ENCODE measurements at places on chromosomes 7 and 10. TPM values are rescaled to one million over a fixed set of nuclear protein-coding genes. Genes with fewer than 3 reads are reported as not detected.

The CLRN3 gene
- total RNA-seq, result 9.4 TPM

DNA sequence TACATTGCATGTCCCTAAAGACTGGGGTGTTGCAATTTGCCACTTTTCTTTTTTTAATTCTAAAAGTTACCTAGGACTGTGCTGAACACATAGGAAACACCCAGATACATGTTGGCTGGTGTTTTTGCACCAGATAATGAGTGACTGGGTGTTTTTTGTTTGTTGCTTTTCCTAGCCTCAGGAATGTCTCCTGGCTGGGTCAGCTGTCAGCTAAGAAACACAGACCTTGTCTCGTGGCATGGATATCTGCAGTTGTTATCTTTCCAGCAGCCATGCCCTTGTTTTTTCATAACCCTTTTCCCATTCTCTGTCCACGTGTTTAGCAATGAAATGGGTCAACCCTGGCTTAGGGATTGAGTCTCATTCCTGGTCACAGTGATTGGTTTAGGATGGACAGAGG lies 433.9 kb upstream of the ZMIZ1 start:
- H3K36me3 ChIP-seq, result no peaks in the 10 kb centered on the region
- no peaks in the 10 kb centered on the region for H3K4me1 ChIP-seq
- H3K4me3 ChIP-seq, result no peak overlapping the region
- no peaks in the 10 kb centered on the region for H3K27me3 ChIP-seq

The MACROH2A2 gene
- 21.7 TPM for total RNA-seq

The OGDHL gene
- total RNA-seq, result 82.8 TPM

DNA sequence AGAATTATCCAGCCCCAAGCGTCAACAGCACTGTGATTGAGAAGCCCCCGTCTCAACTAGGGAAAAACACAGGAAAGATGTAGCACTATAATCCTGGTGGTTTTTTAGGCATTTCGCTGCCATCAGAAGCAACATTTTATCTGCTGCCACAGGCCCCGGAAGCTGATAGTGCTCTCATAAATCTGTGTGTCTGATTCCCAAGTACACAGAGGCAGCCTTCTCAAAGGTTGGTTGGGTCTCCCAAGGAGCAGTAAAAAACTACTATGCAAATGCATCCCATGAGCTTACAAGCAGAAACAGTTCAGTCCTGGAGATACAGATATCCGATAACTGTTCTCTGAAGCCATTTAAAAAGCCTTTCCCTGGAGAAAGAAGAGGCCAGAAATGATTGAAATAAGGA lies 45.8 kb upstream of the LYZL1 start:
- DNase-seq, result peak; percentile 52
- no peaks in the 10 kb centered on the region for H3K27me3 ChIP-seq
- no peaks in the 10 kb centered on the region for H3K4me1 ChIP-seq
- H3K36me3 ChIP-seq, result no peaks in the 10 kb centered on the region

- no peak overlapping the region for H3K4me3 ChIP-seq
- no peak for DNase-seq
- H3K4me1 ChIP-seq, result no peaks in the 10 kb centered on the region
- no peaks in the 10 kb centered on the region for H3K36me3 ChIP-seq
- no peaks in the 10 kb centered on the region for H3K27me3 ChIP-seq
Observed at GRCh38 chr10:11906714-11907113, 83.6 kb downstream of the PROSER2 start.

The A1CF gene
- total RNA-seq, result 3.7 TPM

- no peak overlapping the region for H3K27ac ChIP-seq
- DNase-seq, result no peak
- H3K4me1 ChIP-seq, result no peaks in the 10 kb centered on the region
- no peak overlapping the region for H3K4me3 ChIP-seq
- no peaks in the 10 kb centered on the region for H3K36me3 ChIP-seq
- H3K27me3 ChIP-seq, result no peaks in the 10 kb centered on the region
Observed at GRCh38 chr7:99219985-99220384, 12.1 kb upstream of the KPNA7 start.

DNA sequence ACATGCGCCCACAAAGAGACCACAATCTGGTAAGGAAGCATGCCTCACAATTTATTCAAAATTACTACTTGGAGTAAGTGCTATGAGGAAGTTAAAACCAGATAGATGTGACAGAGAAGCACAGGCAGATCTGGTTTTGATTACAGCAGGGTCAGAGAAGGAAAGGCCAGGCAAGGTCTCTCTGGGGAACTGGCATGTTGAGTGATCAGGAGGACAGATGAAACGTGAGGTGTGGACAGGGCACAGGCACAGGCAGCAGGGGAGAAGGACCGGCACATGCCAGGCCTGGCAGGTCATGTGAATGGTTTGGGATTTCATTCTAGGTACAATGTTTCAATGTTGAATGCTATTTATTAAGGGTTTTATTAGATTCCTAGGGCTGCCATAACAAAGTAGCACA lies 51.6 kb downstream of the GPAM start:
- no peaks in the 10 kb centered on the region for H3K36me3 ChIP-seq
- no peaks in the 10 kb centered on the region for H3K4me1 ChIP-seq
- H3K27me3 ChIP-seq, result peaks cover 3% of the 10 kb centered on the region
- H3K4me3 ChIP-seq, result no peak overlapping the region
- no peak overlapping the region for H3K27ac ChIP-seq

GRCh38 chr10:87887146-87887545 lies 23.7 kb downstream of the PTEN start:
- peaks cover 6% of the 10 kb centered on the region for H3K36me3 ChIP-seq
- no peak for DNase-seq
- H3K27me3 ChIP-seq, result no peaks in the 10 kb centered on the region
- H3K27ac ChIP-seq, result no peak overlapping the region

GRCh38 chr10:20596911-20597310 lies 300.2 kb downstream of the NEBL start:
- no peak overlapping the region for H3K27ac ChIP-seq
- no peaks in the 10 kb centered on the region for H3K27me3 ChIP-seq
- no peak for DNase-seq
- no peaks in the 10 kb centered on the region for H3K36me3 ChIP-seq
- H3K4me3 ChIP-seq, result no peak overlapping the region

- H3K27ac ChIP-seq, result no peak overlapping the region
- DNase-seq, result no peak
- H3K4me3 ChIP-seq, result no peak overlapping the region
- no peaks in the 10 kb centered on the region for H3K27me3 ChIP-seq
- no peaks in the 10 kb centered on the region for H3K4me1 ChIP-seq
Observed at GRCh38 chr7:140610204-140611165, 30.1 kb downstream of the DENND2A start.

The SPDYE16 gene
- total RNA-seq, result 0.31 TPM

- H3K4me1 ChIP-seq, result no peaks in the 10 kb centered on the region
- no peak overlapping the region for H3K27ac ChIP-seq
- H3K36me3 ChIP-seq, result no peaks in the 10 kb centered on the region
- DNase-seq, result peak; percentile 77
- no peaks in the 10 kb centered on the region for H3K27me3 ChIP-seq
- no peak overlapping the region for H3K4me3 ChIP-seq
Observed at GRCh38 chr7:46352004-46352954, 431.2 kb upstream of the IGFBP3 start.

GRCh38 chr7:4235596-4235995 lies 446.5 kb upstream of the FOXK1 start:
- no peak overlapping the region for H3K4me3 ChIP-seq
- H3K27ac ChIP-seq, result no peak overlapping the region
- no peaks in the 10 kb centered on the region for H3K4me1 ChIP-seq

The AKR1D1 gene
- not detected for total RNA-seq

The NRG3 gene
- total RNA-seq, result 5.4 TPM

The PYROXD2 gene
- 14.1 TPM for total RNA-seq

DNA sequence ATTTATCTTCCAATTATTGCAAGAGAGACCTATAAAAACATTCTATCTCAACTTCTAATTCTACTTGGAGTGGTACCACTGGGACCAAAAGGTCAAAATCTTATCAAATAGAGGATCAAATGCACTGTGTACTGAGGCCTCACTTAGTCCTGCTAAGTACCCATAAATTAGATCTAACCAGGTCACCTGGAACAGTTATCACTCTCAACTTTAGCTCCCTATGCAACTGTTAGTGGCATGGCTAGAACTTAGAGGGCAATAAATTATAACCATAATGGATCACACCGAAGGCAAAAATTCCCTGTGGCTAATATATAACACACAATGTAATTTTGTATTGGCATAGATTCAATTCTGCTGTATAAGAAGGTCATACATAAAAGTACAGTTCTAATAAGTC lies 428.9 kb downstream of the PCDH15 start:
- no peaks in the 10 kb centered on the region for H3K4me1 ChIP-seq
- H3K27ac ChIP-seq, result no peak overlapping the region
- no peaks in the 10 kb centered on the region for H3K36me3 ChIP-seq
- no peak for DNase-seq

The MYOZ1 gene
- 3.5 TPM for total RNA-seq

- DNase-seq, result peak; percentile 59
- H3K4me3 ChIP-seq, result peak overlapping the region; percentile 93
- H3K27me3 ChIP-seq, result no peaks in the 10 kb centered on the region
- peaks cover 11% of the 10 kb centered on the region for H3K36me3 ChIP-seq
- peak overlapping the region; percentile 100 for H3K27ac ChIP-seq
Observed at GRCh38 chr7:151060416-151061212, 1.2 kb downstream of the SLC4A2 start.

DNA sequence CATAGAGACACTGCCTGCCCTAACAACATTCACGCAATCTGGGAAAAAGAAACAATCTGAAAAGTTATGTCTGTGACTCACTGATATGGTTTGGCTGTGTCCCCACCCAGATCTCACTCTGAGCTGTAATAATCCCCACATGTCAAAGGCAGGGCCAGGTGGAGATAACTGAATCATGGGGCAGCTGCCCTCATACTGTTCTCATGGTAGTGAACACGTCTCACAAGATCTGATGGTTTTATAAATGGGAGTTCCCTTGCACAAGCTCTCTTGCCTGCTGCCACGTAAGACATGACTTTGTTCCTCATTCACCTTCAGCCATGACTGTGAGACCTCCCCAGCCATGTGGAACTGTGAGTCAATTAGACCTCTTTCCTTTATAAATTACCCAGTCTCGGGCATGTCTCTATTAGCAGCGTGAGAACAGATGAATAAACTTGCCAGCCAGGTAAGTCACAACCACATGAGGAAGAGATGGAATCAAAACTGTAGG lies 341.5 kb upstream of the AOAH start:
- H3K36me3 ChIP-seq, result no peaks in the 10 kb centered on the region
- H3K4me1 ChIP-seq, result no peaks in the 10 kb centered on the region
- no peak for DNase-seq
- no peak overlapping the region for H3K27ac ChIP-seq

DNA sequence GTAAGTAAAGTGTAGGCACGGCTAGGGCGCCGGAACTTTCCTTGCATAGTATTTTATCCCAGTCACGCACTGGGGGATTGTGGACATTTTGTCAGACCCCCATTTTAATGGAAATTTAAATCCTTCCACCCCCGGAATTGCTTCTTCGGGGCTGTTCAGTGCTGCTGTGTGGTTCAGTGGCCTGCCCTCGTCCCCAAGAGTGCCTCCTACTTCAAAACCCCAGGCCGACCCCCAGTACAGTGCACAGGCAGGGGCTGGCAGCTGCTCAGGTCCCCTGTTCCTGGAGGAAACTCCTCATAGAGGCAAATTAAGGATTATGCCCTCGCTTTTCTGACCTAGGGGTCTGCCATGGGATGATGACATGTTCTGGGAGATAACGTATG lies 94.5 kb downstream of the PTPRE start:
- H3K27me3 ChIP-seq, result no peaks in the 10 kb centered on the region
- H3K4me1 ChIP-seq, result no peaks in the 10 kb centered on the region
- no peaks in the 10 kb centered on the region for H3K36me3 ChIP-seq
- no peak for DNase-seq

The OR2A42 gene
- total RNA-seq, result 0.06 TPM

DNA sequence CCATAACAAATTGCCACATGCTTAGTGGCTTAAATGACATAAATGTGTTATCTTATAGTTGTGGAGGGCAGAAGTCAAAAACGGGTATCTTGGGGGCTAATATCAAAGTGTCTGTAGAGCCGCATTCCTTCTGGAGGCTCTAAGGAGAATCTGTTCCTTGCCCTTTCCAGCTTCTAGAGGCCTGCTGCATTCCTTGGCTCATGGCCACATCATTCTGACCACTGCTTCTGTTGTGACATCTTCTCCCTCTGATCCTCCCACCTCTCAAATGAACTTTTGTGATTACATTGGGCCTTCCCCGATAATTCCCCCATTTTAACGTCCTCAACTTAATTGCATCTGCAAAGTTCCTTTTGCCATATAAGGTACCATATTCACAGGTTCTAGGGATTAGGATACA lies 76.1 kb downstream of the CYP26A1 start:
- H3K27me3 ChIP-seq, result no peaks in the 10 kb centered on the region
- no peak overlapping the region for H3K4me3 ChIP-seq
- no peak overlapping the region for H3K27ac ChIP-seq
- no peaks in the 10 kb centered on the region for H3K4me1 ChIP-seq
- DNase-seq, result no peak
- no peaks in the 10 kb centered on the region for H3K36me3 ChIP-seq

- DNase-seq, result peak; percentile 91
- H3K4me3 ChIP-seq, result peak overlapping the region; percentile 5
- H3K36me3 ChIP-seq, result no peaks in the 10 kb centered on the region
Observed at GRCh38 chr10:97037365-97038361, 148.1 kb downstream of the SLIT1 start.

DNA sequence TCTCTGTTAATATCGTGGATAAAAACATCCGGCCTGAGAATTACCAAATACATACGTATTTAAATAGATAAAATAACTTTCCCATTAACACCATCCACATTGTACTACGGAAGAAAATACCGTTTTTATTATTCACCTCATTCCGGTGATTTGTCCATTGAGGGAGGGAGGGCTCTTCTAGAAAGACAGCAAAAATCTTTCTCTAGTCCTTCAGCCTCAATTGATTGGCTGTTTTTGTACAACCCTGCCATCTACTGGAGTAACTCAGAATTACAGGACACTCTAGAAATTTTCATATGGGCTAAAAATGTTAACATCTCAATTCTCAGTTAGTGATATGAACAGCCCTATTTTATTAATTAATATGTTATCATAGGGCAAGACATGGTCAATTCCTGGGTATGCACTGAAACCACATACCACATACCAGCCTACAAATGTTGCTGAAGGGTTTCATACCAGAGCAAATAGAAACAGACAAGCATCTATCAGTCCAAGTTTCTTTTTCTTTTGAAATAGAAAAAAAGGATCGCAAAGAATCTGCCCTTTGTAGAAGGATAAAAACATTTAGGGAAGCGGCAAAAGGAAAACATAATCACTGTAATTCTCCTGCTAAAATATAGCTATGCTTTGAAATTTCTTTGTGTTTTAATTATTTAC lies 55.8 kb upstream of the CDCA7L start:
- DNase-seq, result no peak
- H3K36me3 ChIP-seq, result no peaks in the 10 kb centered on the region
- H3K4me1 ChIP-seq, result no peaks in the 10 kb centered on the region
- no peak overlapping the region for H3K4me3 ChIP-seq
- H3K27ac ChIP-seq, result no peak overlapping the region

All from kidney (tissue), 22 donors.